ENCODE measurements at places on chromosomes 7 and 10.

- DNase-seq = no peak
Observed at GRCh38 chr7:134042307-134042706, 84.8 kb upstream of the LRGUK start.

GRCh38 chr7:1608318-1608717 is 38.5 kb upstream of the PSMG3 start:
- DNase-seq = no peak

DNA sequence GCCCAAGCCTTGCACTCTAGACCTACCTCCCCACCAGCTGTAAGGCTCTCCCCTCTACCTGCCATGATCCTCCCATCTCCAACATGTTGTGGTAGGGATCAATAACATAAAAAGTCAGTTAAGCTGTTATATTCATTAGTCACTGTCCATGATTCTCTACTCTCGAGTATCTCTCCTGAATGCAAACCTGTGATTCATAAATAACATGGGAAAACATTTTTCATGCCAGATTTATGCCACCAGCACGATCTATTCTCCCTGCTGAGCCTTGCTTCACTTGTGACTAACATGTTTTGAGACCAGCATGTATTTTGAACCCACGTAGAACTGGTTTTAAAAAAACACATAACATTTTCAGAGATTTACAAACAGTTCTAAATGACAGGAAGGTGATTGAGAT is 30.3 kb downstream of the TMEM168 start:
- DNase-seq = no peak

DNA sequence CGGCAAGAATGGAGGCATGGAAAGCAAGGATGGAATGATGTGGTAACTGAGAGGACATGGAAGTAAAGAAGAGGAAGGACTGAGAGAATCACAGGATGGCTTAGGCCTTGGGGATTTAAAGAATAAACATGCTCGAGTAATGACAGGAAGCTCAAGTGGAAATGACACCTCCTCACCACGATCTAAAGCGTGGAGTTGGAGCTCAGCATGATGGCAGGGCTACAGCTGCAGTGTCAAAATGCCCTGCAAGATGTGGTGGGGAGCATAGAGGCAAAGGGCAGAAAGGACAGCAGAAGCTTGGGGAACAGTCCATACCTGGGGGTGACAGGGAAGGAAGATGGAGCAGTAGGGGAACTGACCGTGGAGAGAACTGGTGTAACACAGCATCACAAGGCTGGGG is 229.5 kb upstream of the PLXNA4 start:
- DNase-seq = no peak

DNA sequence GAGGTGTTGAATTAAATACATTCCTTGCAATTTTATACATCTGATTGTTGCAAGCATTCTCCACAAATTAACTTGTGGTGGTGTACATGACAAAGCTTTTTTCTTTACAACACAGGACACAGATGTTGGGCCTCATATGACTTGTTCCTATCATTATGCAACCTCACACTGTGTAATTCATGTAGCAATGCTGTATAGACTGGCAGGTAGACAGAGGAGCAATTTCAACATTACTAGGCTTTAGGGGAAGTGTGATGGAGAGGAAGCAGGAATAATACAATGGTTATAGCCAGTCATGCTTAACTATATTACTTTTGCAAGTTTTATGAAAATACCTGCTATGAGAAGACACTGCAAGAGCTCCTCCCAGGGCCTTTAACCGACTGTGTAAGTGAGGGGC is 832.1 kb downstream of the CNTNAP2 start:
- no peak for DNase-seq

Measured in stimulated activated CD4-positive, alpha-beta T cell treated with anti-CD3 and anti-CD28 coated beads, Interleukin-12 subunit alpha, Interleukin-12 subunit beta, amount 100 ng/mL, for 24 hours (primary cell).